ENCODE measurements at places on chromosomes 6 and 20.

DNA sequence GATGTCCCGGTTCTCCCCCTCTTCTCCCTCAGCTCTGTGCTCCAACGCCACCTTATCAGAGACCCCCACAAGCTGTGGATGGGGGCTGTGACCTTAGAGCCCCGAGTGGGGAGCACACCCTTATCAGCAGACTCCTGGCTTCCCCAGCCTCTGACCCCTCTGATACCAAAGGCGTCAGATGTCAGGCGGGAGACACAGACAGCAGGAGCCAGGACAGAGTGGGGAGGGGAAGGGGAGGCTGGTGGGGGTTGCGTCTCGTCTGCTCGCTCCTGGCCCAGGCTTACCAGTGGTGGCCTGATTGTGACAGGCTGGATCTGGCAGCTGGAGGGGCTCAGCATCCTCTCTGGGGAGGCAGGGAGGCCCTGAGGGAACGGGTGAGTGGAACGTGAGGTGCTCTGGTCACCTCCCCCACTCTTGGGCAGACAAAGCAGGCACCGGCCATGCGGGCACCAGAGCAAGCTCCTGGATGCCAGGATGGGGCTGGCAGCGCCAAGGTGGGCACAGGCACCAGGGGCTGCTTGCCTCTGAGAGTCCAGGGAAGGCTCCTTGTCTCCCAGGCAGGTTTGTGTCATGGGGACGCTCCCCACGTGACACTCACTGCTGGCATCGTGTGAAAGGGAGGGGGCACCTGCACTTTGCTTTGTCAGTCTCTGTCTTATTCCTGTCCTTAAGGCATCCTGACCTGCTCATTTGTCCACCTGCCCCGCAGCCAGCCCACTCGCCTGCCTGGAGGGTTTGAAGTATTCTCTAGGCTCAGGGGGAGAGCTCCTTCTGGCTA is 27.8 kb upstream of the GATA5 start:
- no peak for DNase-seq

DNA sequence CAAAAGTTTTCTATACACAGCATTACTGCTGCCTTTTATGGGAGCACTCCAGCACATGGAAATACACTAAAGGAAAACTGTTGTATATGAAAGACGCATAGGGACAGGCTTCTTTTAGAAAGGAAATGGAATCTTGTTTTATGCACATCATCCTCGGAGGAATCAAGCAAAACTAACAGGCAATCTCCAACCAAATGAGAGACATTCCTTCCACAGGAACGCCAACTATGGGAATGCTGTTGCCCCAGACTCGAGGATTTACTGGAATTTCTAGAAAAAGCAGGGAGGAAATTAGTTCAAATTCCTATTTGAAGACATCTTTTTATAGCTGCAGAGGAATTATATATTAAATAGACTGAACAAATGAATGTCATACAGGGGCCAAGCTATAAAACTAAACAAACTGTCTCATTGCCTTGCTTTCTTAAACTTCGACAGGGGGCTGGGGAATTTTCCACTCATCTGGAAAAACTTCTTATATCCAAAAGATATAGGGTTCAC is 52.2 kb downstream of the LYRM4 start:
- DNase-seq = no peak

DNA sequence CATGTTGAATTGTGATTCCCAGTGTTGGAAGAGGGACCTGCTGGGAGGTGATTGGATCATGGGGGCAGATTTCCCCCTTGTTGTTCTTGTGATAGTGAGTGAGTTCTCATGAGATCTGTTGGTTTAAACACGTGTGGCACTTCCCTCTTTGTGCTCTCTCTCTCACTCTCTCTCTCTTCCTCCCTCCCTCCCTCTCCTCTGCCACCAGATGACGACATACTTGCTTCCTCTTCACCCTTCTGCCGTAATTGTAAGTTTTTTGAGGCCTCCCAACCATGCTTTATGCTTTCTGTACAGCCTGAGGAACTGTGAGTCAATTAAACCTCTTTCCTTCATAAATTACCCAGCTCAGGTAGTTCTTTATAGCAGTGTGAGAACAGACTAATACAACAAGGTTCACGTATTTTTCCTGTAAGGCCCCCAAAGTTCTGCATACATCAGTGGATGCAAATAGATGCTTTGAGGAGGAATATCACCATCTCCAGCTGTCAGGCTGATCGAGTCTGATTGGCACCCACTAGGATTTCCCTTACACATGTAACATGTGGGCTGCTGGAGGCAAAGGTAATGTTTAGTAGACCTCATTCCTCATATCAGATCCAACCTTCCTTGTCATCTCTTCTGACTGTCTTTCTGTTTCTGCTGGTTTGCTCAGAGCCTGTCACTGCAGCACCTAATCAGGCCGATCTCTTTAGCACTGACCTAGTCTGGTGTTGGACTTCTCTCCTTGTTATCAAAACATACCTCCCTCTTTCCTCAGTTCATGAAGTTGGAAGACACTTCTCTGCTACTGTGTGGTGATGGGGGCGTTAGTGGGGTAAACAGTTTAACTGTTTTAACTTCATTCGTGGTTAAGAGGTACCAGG is 54.3 kb upstream of the BACH2 start:
- DNase-seq = no peak

GRCh38 chr6:56842686-56843475 is 112.0 kb upstream of the BEND6 start:
- peak; percentile 60 for DNase-seq

DNA sequence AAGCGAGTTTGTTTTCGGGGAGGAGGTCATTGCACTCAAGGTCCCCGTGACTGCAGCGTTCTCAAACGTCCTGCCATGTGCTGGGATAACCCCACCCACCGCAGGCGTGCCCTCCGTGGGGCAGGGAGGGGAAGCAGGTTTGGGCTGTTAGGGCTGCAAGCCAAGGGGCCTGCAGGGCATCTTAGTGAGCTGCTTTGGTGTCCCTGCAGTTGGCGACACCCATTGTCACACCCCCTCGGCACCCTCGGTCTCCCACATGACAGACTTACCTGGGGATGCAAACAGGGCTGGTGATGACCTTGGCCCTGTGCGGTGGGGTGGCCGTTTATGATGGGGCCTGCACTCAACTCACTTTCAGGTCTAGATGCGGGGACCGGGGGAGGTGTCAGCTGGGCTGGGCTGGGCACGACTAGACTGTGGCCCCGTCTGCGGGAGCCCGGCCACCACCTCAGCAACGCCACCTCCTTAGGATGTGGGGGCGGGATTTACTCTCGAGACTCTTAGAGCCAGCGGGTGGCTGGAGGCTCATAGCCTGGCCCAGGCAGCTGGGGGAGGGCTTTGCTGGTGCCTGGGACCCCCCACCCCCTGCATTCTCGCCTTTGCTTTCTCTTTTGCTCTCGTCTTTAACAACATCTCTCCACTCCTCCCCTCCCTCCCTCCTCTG is 6.5 kb upstream of the GATA5 start:
- DNase-seq = no peak

DNA sequence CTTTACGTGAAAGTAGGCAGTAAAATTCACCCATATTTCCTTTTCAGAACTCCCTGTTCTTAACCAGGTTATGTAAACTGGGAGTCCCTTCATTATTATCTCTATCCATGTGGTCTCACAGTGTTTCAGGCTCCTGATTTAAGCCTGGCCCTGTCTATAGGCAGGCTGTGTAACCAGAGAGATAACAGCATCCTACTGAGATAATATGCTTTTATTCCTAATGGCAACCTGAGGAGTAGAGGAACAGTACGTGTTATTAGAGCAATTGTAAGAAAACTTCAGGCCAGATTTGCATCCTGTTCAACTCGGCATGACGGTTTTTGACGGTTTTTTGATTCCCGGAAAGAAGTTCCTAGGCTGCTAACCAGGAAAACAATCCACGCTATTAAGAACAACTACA is 16.9 kb downstream of the FUT9 start:
- no peak for DNase-seq

GRCh38 chr6:39812853-39813533 is 20.8 kb downstream of the DAAM2 start:
- DNase-seq = no peak

DNA sequence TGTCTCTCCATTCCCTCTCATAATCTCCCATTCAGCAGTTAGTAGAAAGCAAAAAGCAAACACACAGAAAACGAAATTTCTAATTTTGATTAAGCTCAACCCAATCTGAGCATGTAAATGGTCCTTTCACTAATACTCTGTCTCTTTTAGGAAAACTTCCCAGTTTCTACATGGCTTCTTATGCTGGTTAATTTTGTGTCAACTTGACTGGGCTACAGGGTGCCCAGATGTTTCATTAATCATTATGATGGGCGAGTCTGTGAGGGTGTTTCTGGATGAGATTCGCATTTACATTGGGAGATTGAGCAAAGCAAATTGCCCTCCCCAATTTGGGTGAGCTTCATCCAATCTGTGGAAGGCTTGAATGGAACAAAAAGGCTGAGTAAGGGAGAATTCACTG is 142.2 kb downstream of the MBOAT1 start:
- DNase-seq = no peak

- no peak for DNase-seq
These were observed 243.1 kb downstream of the PKHD1 start for GRCh38 chr6:51844336-51844735.

GRCh38 chr6:47246551-47246950 is 63.2 kb downstream of the TNFRSF21 start:
- no peak for DNase-seq

DNA sequence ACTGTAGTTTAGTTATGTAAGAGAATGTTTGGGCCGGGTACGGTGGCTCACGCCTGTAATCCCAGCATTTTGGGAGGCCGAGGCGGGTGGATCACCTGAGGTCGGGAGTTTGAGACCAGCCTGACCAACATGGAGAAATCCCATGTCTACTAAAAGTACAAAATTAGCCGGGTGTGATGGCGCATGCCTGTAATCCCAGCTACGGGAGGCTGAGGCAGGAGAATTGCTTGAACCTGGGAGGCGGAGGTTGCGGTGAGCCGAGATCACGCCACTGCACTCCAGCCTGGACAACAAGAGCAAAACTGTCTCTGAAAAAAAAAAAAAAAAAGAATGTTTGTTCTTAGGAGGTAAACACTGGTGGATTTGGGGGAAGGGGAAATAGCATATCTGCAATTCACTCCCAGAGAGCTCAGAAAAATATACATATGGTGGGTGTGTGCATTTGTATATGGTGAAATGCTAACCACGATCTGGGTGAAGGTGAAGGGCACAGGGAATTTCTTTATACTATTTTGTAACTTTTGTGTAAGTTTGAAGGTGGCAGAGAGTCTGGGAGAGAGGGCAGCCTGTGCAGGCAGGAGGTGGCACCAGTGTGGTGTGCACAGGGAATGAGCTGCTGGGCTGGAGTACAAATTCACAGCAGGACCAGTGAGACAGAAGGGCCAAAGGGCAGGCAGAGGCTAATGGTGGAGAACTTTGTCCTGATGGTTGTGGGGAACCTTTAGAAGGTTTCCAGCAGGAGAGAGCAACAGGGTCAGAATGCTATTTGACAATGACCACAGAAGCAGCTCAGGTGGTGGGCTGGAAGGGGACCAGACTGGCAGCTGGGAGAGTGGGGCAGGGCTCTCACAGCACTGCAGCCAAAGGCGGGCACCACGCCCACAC is 42.4 kb downstream of the SSR1 start:
- no peak for DNase-seq

- DNase-seq = peak; percentile 47
These were observed at the start of gene TIAM2 for GRCh38 chr6:154995254-154996015. Gene TIAM2 (plus strand): TSS chr6:154995315. CDS start chr6:155129224, 133,909 bp downstream.

DNA sequence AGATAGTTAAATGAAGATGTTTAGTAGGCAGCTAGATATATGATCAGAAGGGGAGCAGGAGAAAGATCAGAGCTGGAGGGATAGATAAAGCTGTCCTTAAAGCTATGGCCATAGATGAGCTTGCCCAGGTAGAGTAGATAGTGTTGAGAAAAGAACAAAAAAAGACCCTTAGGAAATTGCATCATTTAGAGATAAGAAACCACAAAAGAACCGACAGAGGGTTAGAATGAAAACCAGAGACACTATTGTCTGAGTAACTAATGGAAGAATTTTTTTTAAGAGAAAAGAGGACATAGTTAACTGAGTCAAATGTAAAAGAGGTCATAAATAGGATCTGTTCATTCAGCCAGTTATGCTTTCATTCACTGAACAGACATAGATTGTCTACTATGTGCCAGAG is 101.8 kb downstream of the TNFAIP3 start:
- no peak for DNase-seq

GRCh38 chr6:49849213-49849907 is 17.0 kb downstream of the CRISP1 start:
- DNase-seq = peak; percentile 65

GRCh38 chr6:31567531-31568370 is 4.3 kb upstream of the LTA start:
- no peak for DNase-seq

DNA sequence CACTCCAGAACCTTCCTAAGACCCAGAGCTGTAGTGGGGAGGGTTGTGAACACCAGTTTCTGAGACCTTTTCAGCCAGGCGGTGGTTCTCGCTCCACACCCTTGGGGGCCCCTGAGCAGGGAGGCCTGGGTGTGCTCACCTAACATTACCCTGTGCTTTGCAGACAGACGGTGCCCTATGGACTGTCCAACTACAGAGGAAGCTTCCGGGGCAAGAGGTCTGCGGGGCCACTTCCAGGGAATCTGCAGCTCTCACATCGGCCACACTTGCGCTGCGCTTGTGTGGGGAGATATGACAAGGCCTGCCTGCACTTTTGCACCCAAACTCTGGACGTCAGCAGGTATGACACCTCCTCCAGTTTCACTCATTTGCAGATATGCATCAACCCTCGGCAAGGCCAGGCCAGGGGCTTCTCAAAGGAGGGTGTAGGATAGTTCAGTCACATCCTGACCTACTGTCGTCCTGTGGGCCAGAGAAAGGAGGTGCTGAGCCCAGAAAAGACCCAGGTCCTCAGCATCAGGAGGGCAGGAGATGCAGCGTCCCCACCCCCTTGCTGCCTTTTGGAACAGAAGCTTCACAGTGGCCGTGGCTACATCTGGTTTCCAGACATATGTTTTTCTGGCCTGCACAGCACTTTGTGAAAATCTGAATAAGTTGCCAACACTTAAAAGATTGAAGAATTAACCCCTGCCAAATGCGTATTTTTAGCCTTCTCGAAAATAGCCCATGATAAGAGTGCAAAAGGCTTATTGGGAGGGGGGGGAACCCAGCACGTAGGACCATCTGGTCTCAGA is 20.6 kb downstream of the EDN3 start:
- no peak for DNase-seq

DNA sequence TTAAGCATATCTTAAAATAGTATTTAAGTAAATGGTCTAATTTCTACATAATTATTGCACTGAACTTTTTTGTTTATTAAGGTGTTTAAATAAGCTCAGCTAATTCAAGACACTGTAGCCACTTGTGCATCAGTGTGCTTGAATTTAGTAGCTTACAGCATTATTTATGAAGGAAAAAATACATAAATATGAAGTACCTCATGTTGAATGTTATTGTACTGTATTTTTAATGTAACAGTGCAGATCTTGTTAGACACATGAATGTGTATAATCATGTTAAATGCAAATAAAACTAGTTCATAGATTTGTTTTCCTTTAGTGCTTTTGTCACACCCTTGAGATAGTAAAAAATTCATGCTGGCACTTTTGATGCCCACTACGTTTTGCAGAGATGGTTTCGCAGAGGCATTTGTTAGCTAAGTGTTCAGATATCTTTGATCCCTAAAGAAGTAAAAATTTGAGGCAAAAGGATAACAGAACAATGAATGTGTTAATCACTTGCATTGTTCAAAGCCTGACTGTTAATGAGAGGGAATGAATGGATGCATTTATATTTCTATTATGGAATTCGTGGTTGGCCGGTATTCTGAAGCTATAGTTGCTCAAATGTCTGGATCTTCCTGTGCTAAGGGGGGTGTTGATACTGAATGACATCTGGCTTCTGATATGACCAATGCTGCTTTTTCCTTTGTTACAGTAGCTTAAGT is 8.8 kb downstream of the BTBD3 start:
- DNase-seq = no peak

GRCh38 chr6:34717466-34717865 is 20.9 kb upstream of the ILRUN start:
- DNase-seq = no peak

All from dermis blood vessel endothelial cell (primary cell).